Activated CD4-positive, CD25-positive, alpha-beta regulatory T cell (primary cell): ENCODE measurements at places on chromosomes 3 and 15.
A peak's percentile ranks its signal among the peaks of the same experiment; 100 is the strongest.

GRCh38 chr3:9779721-9780457 lies 10.1 kb upstream of the CAMK1 start:
- DNase-seq, result no peak

DNA sequence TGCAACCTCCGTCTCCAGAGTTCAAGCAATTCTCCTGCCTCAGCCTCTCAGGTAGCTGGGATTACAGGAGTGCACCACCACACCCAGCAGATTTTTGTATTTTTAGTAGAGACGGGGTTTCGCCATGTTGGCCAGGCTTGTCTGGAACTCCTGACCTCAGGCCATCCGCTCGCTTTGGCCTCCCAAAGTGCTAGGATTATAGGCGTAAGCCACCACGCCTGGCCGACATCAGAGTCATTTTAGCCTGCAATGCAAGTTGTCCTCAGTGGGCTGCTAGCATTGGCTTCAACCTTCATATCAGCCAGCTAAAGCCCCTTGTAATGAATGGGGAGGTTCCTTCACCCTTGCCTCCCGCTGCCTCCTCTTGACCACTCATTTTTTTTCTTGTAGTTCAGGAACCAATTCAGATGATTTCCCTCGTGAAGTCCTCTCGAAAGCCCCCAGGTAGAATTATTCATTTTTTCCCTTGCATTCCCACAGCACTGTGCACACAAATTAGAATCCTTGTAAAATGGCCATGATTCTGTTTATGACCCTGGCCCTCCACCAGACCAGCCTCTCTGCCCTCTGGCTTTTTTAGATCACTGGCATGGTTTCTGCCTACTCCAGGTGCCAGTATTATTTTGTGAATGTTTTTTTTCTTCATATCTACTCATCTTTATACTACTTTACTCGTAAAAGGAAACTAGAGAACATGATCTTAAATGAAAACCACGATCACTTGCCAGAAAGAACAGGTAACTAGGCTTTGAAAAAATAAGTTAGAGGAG lies 29.1 kb downstream of the FLNB start:
- no peak for DNase-seq

GRCh38 chr15:64599226-64599625 lies 138.8 kb downstream of the ZNF609 start:
- DNase-seq, result no peak

GRCh38 chr3:42189001-42189460 lies 77.0 kb downstream of the CCK start:
- no peak for DNase-seq

- no peak for DNase-seq
These were observed 31.1 kb downstream of the CPNE4 start for GRCh38 chr3:132003685-132004084.

GRCh38 chr3:133649486-133650068 lies 12.2 kb downstream of the TOPBP1 start:
- no peak for DNase-seq

DNA sequence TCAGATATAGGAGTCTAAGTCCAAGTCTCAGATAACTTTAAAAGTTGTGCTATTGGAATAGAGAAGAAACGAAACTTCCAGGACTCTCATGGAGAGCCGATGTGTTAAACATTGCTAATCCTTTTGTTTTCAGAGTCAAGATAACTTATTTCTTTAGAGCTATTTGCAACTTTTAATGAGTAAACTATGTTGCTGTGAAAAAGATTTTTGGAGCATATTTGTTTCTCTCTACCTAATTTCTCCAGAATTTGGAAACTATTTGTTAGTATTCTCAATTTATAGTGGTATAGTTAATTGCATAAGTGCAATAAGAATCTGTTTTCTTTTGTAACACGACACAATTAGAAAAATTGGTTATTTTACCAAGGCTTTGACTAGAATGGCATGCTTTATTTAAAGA lies 588.9 kb downstream of the NTRK3 start:
- no peak for DNase-seq

- no peak for DNase-seq
These were observed 13.0 kb upstream of the PIGZ start for GRCh38 chr3:196981657-196982056.

GRCh38 chr3:63500196-63500595 lies 152.3 kb upstream of the SNTN start:
- DNase-seq, result no peak

DNA sequence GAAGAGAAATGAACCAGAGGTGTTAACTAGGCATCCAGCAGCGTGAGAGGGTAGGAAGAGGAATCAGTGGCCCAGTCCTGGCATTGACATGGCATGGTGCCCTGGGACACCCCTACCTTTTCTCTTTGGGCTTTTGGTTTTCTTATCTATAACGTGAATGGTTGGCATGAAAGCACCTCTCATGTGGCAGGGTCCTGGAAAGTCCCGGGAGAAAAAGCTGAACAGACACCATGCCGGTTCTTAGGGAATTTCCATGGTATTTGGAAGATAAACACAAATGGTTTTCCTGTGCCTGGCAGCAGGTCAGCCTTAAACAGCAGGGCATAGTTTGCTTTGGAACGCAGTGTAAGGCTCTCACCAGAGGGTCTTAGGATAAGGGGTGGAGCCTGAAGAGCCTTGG lies 15.4 kb downstream of the ARNT2 start:
- no peak for DNase-seq

GRCh38 chr3:12024959-12025570 lies 20.9 kb downstream of the SYN2 start:
- no peak for DNase-seq

GRCh38 chr3:11093823-11094340 lies 60.4 kb upstream of the HRH1 start:
- DNase-seq, result no peak

DNA sequence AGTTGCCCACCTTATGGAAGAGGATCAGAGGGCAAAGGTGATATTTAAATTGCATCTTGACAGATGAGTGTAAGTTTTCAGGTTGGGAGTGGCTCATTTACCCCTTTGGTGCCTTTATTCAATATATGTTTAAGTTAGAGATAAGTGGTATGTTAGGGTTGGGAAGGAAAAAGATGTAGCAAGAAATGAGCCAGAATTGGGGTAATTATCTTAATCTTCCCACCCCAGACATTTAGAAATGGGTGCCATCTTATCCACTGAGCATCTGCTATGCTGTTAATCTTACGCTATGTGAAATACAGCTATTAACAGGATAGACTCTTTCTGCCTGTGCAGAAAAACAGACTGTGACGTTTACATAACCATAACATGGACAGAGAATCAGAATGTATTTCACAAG lies 6.3 kb downstream of the CMTM7 start:
- no peak for DNase-seq

DNA sequence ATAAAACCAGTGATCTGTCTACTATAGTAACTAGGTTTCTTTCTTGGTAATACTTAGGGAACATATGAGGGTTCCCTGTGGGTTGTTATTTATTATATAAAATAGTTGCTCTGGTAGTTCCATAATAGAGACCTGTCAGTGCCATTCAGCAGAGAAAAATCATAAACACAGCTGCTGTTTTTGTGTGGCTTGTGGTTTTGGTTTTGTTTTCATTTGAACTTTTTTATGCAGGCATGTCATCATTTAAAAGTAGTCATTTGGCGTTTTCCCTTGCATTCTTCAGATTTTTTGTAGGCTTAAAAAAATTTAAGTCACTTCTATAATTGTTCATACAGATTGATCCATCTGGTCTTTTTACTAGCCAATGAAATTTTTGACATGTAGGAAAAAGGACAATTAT lies 47.9 kb downstream of the PIK3CA start:
- no peak for DNase-seq

DNA sequence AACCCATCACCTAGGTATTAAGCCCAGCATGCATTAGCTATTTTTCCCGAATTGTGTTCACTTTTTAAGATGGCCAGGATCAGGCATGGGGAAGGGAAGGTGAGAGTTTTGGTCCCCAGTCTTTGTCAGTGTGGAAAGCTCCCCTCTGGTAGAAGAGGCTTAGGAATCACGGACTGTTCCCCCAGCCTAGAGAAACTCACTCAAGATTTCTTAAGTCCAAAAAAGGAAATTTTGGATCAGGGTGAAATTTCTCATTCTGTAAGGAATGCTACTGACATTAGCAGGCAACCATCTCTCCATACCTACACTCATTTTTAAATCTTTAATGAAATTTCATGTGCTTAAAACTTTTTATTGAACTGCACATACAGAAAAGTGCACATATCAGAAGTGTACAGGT lies 70.3 kb upstream of the GALNT15 start:
- no peak for DNase-seq

- no peak for DNase-seq
These were observed 17.5 kb downstream of the EMC4 start for GRCh38 chr15:34242331-34242710.

DNA sequence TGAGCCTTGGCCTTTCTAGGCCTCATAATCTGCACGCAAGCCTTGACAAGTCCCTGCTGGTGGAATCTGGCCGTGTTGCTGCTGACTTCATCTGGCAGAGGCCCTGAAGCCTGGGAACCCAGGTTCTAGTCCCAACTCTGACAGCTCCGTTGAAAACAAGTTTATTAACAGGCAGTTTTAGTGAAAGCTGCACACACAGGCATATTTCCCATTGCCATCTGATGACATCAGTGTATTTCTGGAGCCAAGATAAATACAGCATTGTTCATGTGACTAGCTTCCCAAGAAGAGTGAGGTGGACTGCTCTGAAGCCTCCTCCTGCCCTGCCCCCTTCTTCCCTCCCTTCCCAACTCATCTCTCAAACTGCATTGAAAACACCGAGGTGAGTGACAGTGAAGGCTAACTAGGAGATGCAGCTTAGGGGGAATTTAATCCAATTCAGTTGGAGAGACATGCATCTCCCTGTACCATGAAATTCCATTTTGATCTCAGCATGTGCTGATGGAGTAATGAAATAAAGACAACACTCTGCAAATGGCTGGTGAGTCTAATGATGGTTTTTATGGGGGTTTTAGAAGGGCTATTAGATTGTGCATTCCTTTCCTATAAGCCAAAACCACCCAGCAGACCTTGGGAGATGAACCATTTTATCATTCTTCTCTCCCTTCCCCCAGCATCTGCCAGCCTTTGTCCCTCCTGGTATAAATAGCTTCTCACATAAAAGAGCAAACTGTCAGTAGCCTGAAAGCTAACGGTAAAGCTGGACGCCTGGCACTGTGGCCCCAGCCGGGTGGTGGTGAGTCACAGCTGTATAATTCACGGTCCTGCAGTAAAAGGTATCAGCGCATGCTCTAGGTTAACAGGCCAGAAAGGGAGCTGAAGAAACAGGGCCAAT lies 38.0 kb downstream of the PRICKLE2 start:
- no peak for DNase-seq

DNA sequence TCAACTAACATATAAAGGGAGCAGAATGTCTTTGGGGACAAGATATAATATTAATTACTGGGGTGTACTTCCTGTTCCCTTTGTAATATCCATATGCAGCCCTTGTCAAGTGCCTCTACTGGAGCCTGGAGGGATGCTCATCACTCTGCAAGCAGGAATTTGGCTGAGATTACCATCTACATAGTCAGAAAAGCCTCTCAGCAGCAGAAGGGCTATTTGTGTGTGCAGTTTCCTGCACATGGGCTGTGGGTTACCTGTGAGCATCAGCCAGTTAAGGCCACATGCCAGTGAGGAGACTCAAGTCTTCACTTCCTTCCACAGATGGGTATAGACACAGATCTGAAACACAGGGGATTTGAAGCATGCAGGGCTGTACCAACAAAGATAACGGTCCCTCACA lies 278.1 kb upstream of the PLSCR5 start:
- no peak for DNase-seq

DNA sequence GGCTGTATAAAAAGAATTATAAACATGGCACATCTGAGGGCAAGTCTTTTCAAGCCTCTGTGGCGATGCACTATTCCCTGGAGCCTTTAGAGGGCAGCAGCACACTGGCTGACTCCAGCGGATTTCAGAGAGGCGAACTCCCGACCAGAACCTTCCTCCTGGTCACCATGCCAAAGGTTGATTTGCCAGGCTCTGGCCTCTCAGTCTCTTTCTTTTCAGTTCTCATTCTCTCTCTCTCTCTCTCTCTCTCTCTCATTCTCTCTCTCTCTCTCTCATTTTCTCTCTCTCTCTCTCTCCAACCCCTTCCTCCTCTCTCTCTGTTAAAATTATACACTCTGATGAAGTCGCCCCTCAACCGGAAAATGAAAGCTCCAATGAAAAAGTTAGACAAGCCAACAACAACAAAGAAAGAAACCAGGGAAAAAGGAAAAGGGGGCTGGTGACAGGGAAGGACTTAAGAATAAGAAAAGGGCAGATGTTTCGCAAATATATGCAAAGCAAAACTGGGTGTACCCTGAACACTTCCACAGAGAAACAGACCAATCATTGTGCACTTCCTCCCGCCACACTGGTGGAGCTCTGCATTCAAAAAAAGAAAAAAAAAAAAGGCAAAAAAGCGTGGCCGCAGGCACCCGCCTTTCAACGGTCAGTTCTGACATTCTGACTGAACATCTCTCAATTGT lies 90.2 kb downstream of the TIGIT start:
- DNase-seq, result peak; percentile 51

DNA sequence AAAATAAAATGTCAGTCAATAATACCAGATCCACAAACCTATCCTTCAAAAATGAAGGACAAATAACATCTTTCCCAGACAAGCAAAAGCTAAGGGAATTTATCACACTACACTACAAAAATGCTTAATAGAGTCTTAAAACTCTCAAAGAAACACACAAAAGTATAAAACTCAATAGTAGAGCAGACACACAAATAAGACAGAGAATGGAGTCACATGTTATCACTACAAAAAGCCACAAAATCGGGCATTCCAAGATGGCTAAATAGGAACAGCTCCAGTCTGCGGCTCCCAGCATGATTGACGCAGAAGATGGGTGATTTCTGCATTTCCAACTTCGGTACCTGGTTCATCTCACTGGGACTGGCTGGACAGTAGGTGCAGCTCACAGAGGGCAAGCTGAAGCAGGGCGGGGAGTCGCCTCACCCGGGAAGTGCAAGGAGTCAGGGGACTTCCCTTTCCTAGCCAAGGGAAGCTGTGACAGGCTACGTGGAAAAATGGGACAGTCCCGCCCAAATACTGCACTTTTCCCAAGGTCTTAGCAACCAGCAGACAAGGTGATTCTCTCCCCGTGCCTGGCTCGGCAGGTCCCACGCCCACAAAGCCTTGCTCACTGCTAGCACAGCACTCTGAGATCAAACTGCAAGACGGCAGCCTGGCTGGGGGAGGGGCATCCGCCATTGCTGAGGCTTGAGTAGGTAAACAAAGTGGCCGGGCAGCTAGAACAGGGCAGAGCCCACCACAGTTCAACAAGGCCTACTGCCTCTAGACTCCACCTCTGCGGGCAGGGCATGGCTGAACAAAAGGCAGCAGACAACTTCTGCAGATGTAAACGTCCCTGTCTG lies 46.3 kb downstream of the SENP7 start:
- DNase-seq, result no peak

DNA sequence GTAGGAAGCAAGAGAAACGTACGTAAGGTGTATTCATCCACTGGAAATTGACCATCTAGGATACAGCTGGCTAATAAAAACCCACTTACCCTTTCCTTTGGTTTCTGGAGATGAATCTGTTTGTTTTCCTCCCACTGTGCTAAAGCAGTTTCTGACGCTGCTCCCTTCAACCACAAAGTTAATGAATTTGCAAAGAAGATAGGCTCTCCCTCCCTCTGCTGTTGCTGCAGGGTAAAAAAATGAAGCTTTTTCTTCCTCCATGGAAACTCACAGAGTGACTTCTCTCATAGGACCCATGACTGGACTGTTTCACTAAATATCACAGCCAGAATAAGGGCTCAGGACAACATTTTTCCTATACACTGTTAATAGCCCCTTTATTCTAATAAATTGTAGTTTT lies 172.1 kb upstream of the LRRN1 start:
- DNase-seq, result no peak
